Stimulated activated CD4-positive, alpha-beta T cell treated with anti-CD3 and anti-CD28 coated beads, TNF-alpha, amount 100 ng/mL, for 24 hours (primary cell): ENCODE measurements at places on chromosomes 4 and X.

DNA sequence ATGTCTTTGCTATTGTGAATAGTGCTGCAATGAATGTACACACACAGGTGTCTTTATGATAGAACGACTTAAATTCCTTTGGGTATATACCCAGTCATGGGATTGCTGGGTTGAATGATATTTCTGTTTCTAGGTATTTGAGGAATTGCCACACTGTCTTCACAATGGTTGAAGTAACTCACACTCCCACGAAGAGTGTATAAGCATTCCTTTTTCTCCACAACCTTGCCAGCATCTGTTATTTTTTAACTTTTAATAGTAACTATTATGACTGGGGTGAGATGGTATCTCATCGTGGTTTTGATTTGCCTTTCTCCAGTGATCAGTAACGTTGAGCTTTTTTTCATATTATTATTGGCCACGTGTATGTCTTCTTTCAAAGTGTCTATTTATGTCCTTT, 17.6 kb upstream of the DCUN1D4 start:
- no peak for DNase-seq

GRCh38 chrX:46713672-46714490, 45.0 kb downstream of the SLC9A7 start:
- DNase-seq = no peak

DNA sequence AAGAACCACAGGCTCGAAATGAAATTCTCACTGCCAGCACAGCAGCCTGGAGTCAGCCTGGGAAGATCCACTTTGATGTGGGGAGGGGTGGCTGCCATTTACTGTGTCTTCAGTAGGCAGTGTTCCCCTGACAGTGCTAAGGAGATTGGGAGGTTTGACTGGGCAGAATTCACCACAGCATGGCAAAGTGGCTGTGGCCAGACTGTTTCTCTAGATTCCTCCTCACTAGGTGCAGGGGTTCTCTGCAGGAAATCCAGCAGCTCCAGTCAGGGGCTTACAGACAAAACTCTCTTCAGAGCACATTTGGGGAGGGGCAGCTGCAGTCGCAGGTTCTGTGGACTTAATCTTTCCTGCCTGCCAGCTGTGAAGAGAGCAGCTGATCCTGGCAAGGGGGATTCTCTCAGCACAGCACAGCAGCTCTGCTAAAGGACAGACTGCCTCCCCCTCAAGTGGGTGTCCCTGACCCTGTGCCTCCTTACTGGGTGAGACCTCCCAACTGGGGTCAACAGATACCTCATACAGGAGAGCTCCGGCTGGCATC, 1174.0 kb downstream of the RAPGEF2 start:
- no peak for DNase-seq

DNA sequence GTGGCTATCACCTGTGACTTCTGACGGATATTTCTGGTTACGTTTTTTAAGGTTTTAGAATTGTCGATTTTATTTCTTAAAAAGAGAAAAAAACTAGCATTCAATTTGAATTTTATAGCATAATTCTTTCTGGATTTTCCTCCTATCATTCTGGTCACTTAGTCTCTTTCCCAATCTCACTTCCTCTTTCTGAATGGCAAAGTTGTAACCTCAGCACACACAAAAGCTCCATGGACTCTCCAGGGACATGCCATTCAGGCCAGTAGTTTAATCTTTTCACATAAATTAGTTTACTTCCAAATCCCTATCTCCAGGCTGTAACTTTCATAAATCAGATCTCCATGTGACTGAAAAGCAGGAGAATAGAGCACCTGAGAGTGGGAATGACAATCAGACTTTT, 110.7 kb downstream of the ARAP2 start:
- DNase-seq = no peak

GRCh38 chr4:168098248-168098717, 5.9 kb downstream of the ANXA10 start:
- no peak for DNase-seq

DNA sequence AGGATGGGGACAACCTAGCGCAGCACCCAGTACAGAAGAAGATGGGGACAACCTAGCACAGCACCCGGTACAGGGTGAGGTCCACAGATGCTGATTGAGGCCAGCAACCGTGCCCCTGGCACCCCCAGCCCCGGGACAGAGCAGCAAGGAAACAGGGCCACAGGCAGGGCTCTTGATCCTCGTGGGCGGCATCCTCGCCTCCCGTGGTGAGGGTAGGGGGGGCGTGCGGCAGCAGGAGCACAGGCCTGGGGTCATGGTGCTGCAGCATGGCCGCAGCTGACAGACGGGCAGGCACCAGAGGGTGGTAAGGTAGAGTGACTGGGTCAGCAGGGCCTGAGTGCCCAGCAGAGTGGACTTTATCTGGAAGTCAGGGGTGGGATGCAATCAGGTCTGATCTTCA, 89.5 kb downstream of the HMX1 start:
- no peak for DNase-seq

DNA sequence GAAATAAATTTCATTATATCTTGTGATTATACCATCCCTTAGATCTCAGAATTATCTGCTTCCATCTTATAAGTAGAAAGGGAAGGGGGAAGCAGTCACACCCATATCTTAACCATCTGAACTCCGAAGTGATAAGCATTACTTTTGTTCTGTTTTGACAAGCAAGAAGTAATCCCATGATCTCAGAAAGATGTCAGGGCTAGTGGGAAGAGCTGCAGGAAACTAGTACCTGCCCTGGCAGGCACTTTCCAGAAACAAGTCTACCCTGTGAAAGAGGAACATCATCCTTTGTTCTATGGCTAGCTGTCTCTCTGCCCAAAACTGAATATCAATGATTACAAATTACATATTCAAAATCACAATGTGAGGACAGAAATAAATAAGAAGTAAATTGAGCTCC, 244.4 kb downstream of the SPOCK3 start:
- DNase-seq = no peak

- no peak for DNase-seq
Observed at GRCh38 chr4:168514249-168514852, 17.5 kb downstream of the PALLD start.

- DNase-seq = no peak
Observed at GRCh38 chr4:47598320-47598719, 113.2 kb downstream of the ATP10D start.

DNA sequence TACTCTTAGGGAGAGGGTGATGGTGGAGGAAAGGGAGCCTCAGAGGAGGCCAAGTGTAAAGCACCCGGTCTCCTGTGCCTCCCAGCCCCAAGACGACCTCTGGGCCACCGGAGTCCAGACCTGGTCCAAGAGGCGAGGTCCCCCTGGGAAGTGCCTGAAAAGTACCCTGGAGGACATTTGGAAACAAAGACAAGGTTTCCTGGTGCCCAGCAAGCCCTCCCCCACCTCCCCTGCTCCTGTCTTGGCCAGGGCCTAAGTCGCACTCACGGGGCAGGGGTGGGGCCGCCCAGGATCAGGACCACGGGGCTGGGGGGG, 532 bp upstream of the SH3BP2 start:
- DNase-seq = no peak

- DNase-seq = no peak
Observed at GRCh38 chrX:17370191-17370590, 4.8 kb upstream of the NHS start.

DNA sequence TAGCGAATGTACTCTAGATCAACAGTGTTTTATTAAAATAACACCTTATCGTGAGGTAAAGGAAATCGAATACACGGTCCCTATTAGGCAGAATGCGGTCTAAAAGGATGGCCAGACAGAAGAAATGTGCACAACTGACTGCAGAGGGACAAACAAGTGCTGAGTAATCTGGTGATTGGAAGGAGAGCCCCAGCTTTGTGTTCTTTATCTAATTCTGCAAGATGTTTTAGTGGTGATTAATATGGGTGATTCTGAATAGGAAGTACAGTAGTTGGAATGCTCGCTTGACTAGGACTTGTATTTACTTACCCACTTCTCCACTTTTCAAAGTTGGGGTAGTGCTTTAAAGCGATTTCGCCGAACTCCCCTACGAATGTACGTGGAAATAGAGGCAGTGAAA, 1.2 kb downstream of the WDR44 start:
- no peak for DNase-seq

DNA sequence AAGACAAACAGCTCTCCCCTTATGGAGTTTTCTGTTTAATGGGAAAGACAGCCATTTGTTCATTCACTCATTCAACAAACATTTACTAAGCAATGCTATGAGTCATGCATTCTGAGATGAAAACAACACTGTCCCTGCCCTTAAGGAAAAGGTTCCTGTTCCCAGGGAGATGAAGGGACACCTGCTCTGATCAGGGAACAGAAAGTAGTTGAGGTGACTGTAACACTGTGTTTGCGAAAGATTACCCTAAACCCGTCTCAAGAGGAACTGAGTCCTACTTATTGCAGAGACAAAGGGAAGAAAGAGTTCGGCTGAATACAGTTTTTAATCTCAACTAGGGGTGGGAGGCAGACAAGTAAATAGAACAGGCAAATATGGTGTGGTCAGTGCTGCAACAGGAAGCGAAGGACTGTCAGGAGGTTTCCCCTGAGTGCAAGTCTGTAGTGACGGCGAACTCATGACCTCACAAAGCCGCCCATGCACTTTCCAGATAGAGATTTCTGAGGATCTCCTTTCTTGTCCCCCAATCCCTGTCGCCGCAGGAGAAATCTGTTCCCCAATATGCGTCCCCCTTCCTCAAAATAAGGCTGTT, 712 bp downstream of the STX18 start:
- no peak for DNase-seq

DNA sequence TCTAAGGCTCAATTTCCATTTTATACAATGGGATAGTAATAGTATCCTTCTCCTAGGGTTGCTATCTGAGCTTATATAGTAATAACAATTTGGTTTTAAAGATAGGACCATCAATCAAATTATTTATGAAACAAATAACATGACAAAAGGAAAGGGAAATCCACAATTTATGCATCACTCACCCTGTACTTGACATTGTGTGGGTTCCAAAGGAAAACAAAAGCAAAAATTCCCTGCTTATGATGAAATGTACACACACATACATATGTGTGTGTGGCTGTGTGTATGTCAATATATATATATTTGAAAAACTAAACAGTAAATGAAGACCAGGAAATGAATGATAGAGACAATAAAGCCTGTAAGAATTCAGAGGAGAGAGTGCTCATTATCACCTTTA, 2.9 kb upstream of the TNIP3 start:
- DNase-seq = no peak

GRCh38 chr4:1449833-1450741, 43.8 kb upstream of the NKX1-1 start:
- DNase-seq = no peak

GRCh38 chr4:72295966-72296557, 264.3 kb downstream of the NPFFR2 start:
- DNase-seq = no peak

DNA sequence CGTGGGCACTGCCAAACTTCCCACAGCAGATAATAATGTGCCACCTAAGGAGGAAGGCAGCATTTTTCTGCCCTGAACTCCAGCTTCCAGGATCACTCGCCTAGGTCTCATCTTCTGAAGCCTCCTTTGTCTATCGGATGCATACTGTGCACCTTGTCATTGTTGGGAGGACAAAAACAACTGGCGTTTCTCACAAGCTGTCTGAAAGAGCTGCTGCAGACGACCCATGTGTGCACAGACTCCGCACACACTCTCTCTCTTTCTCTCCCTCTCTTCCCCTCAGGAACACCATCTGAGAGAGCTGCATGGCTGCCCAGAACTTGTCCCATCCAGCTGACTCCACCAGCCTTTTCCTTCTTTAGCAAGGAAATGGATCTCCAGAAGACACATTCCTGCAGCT, 83.0 kb downstream of the MAML3 start:
- no peak for DNase-seq

DNA sequence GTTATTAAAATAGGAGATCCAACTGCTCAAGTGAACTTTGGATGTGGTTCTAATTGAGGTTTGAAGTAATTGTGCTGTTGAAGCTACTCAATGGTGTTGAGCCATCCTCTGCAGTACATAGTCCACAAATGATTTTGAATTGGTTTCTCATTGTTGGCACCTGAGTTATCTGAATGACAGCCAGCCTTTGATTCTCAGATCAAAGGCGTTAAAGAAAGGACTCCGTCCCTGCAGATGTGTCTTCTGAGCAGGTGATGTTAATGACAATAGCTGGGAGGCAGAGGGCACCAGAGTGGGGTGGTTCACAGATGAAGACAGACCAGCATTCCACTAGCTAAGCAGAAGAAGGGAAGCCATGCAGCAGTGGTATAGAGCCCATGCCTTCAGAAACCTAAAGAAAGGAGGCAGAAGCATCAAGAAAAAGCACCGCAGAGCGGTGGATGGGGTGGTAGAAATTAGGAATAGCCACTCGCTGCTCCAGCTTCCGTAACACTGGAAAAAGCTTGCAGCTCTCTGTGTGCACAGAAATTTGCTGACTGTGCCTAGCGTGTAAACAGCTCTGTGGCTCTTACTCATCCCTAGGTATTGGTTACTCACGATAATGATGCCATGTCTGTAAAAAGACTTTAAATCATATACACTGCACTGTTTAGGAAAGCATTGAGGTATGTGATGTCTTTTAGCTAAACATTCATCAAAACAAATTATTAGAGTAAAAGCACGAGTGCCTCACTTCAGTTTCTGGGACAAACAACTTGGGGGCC, 79.2 kb upstream of the CLCN4 start:
- DNase-seq = no peak

GRCh38 chrX:153361781-153362397, 27.9 kb downstream of the ZNF275 start:
- DNase-seq = no peak

GRCh38 chr4:145511913-145512522, 30.4 kb downstream of the SMAD1 start:
- DNase-seq = no peak

DNA sequence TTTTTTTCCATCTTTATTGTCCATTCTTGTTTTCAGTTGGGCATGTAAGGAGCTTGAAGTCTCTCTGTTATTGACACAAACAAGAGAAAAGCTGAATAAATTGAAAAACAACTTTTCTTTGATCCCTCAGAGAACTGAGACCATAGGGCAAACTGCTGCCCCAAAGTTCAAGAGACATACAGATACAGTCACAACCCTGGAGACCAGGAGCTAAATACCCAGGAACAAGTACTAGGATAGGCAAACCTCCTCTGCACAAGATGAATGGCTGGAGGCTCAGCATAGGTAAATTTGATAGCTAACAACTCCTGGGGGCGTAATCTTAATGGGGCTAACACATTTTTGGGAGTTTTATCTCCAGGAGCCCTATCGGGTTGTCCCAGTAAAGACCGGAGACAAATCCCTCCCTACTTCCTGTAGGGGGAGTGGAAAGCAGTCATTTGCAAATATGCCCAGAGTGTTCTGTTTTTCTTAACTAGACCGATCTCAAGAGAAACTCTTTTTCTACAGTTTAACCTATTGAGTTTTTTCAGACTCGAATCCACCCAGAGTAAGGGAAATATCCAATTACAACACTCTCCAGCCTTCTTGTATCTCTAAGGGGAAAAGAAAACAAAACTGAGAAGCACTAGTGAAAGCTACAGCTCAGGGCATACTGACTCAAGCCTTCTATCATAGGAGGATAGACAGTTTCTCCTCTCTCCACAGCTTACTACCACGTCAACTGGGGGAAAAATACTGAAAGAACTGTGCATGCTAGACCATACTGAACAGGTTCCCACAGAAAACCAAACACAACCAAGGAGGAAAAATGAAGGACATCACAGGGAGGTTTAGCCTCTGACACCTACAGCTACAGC, 23.1 kb downstream of the MAGEA8 start:
- no peak for DNase-seq
